CD4-positive, alpha-beta T cell treated with Interleukin-4 for 1 hour (primary cell): ENCODE measurements at places on chromosomes 13 and 19.

DNA sequence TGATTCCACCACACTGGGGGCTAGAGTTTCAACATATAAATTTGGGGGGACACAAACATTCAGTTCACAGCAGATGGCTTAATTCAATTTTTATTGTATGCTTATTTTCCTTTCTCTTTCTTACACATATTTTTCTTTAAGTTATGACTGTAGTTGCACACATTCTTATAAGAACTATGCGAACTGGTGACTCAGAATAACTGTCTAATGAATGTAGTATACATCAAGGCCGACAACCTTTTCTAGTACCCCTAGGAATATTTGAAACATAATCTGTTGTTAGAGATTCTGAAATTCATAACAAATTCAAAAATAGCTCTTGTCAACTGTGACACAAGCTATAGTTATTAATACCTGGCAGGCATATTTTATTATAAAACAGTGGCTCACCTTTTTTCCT, 695.6 kb downstream of the PCDH9 start:
- no peak for DNase-seq

DNA sequence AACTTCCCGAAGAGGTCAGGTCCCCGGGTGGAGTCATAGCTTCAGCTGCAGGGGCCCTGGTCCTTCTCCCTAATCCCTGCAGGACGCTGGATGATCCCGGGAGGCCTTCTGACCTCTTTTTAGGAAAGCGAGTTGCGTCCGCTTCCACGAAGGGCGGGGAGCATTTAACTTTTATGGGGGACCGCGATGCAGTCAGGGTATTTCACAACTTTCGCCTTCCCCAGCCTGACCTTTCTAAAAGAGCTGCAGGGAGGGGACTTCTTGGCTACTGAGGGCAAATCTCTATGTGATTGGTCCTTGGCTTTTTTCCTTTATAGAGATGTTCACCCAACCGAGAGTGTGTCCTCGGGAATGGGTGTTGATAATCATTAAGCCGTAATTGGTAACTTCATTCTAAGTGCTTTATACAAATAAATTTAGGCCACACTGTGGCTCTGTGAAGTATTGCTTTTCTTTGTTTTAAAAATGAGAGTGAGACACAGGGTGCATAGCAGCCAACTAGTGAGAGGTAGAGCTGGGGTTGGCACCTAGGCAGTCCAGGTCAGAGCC, 778 bp downstream of the ZNF230 start:
- no peak for DNase-seq

- DNase-seq, result no peak
Observed at GRCh38 chr13:110354123-110354627, 47.1 kb downstream of the COL4A2 start.

- DNase-seq, result no peak
Observed at GRCh38 chr19:1538978-1539377, 15.1 kb downstream of the PLK5 start.

- no peak for DNase-seq
Observed at GRCh38 chr19:8041531-8041931, 11.0 kb upstream of the CCL25 start.

DNA sequence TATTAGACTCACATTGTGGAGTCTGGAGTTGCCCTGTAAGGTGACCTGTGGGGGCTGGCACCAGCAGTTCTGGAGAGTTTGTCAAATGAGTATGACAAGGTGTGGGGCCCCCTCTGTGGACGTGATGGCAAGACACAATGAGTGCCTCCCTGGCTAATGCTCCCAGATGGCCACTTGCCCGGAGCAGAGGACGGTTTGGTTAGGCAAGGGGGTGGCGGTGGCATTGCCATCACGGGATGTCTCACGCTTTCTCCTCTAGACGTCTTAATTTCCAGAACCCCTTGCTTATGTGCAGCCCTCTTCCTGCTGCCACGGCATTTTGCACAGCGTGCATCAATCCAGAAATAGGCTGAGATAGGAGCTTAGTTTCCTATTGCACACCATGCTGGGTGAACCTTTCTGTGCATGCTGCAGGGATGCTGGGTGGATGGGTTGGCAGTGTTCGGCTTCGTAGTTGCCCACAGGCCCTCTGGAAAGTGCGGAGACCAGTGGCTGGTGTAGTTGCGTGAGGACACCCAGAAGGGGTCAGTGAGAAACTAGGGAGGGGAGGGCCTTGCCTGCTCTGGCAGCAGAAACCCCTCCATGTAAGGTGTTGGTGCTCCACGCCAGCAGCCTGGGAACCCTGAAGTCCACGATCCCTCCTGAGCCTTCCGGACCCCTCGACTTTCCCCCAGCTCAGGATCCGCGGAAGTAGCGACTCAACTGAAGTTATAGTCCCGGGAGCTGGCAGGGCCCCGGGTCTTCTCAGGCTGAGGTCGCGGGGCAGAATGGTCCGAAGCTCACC, 18.1 kb upstream of the LRP3 start:
- DNase-seq, result no peak

DNA sequence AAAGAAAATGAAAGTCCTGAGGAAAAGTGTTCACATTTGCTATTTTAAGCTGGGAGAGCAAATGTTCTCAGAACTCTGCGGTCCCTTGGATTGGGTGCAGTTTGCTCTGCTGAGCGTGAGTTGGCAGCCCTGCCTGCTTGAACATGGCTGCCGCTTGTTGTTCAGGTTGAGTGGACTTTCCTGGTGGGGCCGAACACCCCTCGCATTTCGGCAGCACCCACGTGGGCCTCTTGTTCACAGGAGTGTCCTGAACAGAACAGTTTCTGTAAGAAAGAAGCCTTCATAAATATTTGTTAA, 10.8 kb upstream of the RNF113B start:
- no peak for DNase-seq

- no peak for DNase-seq
Observed at GRCh38 chr13:23671897-23672296, 101.7 kb downstream of the TNFRSF19 start.

DNA sequence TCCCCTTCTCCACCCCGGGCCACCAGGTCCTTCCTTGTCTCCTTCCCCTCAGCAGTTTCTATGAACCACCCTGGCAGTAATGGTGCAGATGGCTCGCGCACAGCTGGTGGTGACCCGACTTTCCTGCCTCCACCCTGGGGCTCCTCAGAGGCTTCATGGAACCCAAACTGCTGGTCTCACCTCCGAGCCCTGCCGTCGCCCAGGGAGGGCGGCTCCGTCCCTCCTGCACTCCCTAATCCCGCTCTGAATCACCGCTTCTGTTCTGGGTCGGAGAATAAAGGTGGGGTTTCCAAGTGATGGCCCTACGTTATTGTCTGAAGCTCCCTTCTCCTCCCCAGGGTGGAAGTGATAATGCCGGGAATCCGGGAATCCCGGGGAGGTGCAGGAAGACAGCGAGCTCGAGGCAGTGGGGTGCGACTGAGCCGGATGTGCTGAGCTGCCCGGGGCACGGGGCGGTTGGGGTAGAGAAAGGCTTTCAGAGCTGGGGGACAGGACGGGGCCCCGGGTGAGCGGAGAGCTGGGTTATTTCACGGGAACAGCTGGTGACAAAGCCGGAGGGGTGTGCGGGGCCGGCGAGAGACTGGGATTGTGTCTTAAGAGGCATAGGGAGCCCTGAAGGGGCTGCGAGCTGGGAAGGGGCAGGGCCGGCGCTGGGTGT, 711 bp downstream of the FUT2 start:
- no peak for DNase-seq

- no peak for DNase-seq
Observed at GRCh38 chr19:13060233-13060963, 42.3 kb downstream of the LYL1 start.

DNA sequence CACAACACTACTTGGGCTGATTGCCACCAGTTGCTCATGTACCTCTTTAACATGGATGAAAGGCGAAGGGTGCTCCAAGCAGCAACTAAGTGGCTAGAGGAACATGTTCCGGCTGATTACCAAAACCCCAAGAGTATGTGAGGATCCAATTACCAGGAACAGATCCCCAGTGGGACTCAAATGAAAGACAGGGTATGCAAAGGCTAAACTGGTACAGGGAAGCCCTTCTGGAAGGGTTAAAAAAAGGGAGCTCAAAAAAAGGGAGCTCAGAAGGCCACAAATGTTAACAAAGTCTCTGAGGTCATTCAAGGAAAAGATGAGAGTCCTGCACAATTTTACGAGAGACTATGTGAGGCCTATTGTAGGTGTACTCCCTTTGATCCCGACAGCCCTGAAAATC, 604.7 kb downstream of the UQCRFS1 start:
- DNase-seq, result no peak

GRCh38 chr13:40401911-40402776, 264.3 kb downstream of the FOXO1 start:
- peak; percentile 88 for DNase-seq

DNA sequence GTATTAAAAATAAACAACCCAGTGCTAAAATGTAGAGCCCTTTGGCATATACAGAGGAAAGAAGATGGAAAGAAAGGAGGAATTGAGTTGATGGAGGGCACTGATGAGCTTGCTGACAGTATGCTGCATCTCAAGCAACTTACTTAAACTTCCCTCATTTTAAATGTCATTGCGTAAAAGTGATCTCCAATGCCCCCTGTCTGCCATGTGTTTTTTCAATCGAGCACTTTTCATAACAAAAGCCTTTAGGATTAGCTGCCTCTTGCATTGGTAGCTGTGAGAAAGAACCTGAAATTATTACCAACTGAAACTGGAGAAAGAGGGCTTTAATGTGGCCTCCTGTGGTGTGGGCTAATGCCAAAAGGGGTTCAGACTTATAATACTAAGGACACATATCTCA, 541.6 kb downstream of the SUCLA2 start:
- DNase-seq, result no peak

DNA sequence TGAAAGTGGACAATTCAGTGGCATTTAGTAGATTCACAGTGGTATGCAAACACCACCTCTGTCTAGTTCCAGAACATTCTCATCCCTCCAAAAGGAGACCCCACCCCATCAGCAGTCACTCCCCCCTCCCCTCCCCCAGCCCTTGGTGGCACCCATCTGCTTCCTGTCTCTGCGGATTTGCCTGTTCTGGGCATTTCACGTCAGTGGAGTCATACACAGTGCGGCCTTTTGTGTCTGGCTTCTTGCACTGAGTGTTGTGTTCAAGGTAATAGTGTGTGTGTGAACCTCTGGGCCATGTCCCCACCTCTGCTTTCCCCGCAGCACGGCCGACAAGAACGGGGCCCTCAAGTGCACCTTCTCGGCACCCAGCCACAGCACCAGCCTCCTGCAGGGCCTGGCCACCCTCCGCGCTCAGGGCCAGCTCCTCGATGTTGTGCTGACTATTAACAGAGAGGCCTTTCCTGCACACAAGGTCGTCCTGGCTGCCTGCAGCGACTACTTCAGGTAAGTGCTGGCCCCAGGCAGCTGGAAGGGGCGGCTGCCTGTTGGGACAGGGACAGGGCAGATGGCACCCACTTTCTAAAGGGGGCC, 19.4 kb upstream of the CRTC1 start:
- DNase-seq, result no peak

DNA sequence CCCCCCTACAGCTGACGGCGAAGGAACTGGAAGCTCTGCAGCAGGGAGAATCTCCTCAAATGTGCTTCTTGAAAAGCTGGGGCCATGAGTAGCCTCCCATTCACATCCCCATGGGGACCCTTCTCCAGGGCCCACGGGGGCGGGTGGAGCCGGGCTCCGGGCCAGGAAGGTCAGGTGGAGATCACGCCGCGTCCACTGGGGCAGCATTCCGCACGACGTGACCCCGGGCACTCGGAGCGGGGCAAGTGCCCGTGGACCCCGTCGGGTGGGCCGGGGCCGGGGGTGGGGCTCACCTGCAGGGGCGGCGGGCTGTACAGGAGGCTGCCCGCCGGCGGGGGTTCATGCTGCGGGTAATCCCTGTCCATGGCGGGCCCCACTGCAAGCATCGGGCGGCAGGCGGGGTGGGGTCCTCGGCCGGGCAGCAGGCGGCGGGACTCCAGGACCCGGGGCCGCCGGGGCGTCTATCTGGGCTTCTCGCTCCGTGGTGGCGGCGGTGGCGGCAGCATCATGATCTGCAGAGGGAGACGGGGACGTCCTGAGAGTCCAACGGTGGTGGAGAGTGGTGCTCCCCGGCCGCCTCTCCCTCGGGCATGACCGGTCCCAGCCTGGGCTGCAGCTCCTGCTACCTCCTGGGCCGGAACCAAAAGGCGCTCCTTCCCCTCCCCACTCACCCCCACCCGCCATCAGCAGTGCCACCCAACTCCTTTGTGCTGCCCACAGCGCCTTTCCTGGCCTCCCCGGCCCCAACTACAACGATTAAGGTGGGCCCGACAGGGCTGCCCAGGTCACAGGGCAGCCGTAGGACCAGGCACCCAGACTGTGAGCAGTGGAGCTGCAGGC, 20.0 kb downstream of the SBNO2 start:
- no peak for DNase-seq

GRCh38 chr19:49481020-49481683, 6.3 kb upstream of the RPL13A start:
- no peak for DNase-seq

GRCh38 chr19:54297759-54298305, 15.1 kb downstream of the LILRA5 start:
- DNase-seq, result no peak
